ENCODE measurements at places on chromosomes 13 and 19. TPM values are rescaled to one million over a fixed set of nuclear protein-coding genes. Genes with fewer than 3 reads are reported as not detected.

DNA sequence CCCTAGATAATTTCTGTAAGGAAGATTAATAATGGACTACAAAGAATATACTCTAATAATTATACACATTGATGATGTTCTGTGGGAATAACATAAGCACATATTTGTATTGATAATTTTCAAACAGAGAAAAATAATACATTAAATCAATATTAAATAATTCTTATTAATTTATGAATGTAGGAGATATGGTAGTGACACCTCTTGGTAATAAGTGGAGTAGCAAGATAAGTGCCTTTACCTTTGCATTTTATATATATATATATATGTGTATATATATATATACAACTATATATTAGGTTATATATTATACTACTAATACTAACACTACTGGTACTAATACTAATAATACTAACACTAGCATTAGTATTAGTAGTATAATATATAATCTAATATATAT, 905.8 kb downstream of the SLITRK1 start:
- DNase-seq: no peak

GRCh38 chr19:39953915-39954314, 17.1 kb upstream of the PSMC4 start:
- no peak for DNase-seq

- DNase-seq: no peak
These were observed 126.2 kb downstream of the DCT start for GRCh38 chr13:94353167-94353710.

DNA sequence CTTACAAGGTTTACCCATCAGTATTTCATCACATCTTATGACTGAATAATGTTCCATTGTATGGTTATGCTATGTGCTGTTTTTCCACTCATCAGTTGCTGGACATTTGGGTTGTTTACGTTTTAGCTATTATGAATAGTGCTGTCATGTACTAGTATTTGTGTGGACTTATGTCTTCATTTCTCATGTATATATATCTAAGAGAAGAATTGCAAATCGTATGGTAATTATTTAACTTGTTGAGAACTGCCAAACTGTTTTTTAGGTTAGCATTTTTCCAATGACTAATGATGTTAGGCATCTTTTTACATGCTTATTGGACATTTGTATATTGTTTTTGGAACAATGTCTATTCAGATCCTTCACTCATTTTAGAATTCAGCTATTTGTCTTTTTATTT, 368.3 kb downstream of the LMO7 start:
- no peak for DNase-seq

DNA sequence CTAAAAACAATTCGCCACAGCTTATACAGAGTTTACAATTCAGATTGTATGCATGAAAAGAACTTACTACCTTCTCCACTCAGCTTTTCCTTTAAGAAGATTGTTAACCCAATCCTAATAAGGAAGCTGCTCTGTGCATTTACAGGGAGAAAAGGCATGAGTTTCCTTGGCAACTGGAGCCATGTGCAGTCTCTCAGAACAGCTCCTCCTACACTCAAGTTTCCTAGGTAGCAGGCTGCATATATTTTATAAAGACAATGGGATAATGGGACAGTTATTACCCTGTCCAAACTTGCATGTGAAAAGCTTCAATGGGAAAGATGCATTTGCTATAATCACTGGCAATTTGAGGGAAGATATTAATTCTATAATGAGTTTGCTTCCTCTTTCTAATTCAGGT, 125.5 kb upstream of the TRPC4 start:
- no peak for DNase-seq

- DNase-seq: no peak
These were observed 2.9 kb downstream of the ANKRD27 start for GRCh38 chr19:32671883-32672593.

- no peak for DNase-seq
These were observed 17.4 kb upstream of the FEM1A start for GRCh38 chr19:4774136-4774535.

GRCh38 chr13:22562116-22562515, 618.7 kb upstream of the SGCG start:
- DNase-seq: no peak

DNA sequence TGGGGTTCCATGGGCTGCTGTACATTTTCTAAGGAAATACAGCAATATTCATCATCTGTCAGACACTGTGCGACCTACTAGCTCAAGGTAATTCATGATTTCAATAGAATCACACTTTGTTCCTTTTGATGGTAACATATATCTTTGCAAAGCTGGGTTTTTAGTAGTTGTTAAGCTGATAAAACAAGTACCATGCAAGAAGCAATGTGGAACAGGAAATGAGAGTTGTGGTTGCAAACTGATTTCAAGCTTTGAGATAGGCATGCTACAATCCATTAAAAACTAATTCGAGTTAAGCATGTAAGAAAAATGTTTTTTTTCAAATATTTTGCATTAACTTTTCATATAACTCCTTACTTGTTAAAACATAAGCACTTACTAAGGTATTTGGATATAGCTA, 6.8 kb upstream of the MBNL2 start:
- DNase-seq: no peak

- DNase-seq: no peak
These were observed 6.3 kb upstream of the PNMA8C start for GRCh38 chr19:46435009-46435408.

Gene HOMER3
- total RNA-seq: 23.2 TPM

Gene CYP4F2
- total RNA-seq: 2.2 TPM

Gene NKPD1
- total RNA-seq: 0.60 TPM

Gene TMEM255B
- 20.6 TPM for total RNA-seq

Gene RASIP1
- 21.2 TPM for total RNA-seq

Measured in ureter (tissue), 1 donor.